ENCODE measurements at places on chromosomes 1 and 21. TPM values are rescaled to one million over a fixed set of nuclear protein-coding genes. Genes with fewer than 3 reads are reported as not detected.

Gene DSCAM
- total RNA-seq = 0.02 TPM

Gene TRIM46
- 1.1 TPM for total RNA-seq

Gene TMEM61
- 0.17 TPM for total RNA-seq

Gene BSND
- not detected for total RNA-seq

Gene UTS2
- not detected for total RNA-seq

Gene CFAP141
- not detected for total RNA-seq

Gene NLRP3
- 0.50 TPM for total RNA-seq

Gene COA7
- total RNA-seq = 16.6 TPM

Gene QSOX1
- total RNA-seq = 92.7 TPM

Gene MAP3K7CL
- 4.0 TPM for total RNA-seq

Gene TRIM33
- total RNA-seq = 8.6 TPM

Gene GJA9
- not detected for total RNA-seq

Gene GJA8
- total RNA-seq = not detected

Gene SPATA45
- total RNA-seq = 0.75 TPM

Gene FAM167B
- total RNA-seq = 0.56 TPM

Gene SPATA21
- total RNA-seq = not detected

All from H4 (cell line).